Activated B cell treated with CpG ODN at 0.5 μM for 24 hours (primary cell): ENCODE measurements at places on chromosomes 3 and 15.

- DNase-seq, result no peak
Observed at GRCh38 chr15:40618906-40619305, 24.9 kb downstream of the KNL1 start.

DNA sequence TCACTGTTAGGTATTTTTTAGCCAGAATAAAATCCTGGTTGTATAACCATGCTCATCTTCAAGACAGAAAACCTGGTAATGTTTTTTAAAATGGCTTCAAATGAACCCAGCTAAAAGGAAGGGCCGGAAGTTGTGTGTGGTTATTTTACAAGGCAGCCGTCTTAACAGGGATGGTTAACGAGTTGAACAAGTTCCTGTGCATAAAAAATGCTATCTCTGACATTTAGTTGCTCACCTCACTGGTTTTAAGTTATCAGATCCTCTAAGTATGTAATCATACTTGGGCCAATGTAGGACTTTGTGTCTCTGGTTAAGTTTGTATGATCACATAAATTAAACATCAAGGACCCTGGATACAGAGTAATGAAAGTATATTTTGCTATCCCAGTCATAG is 2.1 kb downstream of the ATP11B start:
- no peak for DNase-seq

DNA sequence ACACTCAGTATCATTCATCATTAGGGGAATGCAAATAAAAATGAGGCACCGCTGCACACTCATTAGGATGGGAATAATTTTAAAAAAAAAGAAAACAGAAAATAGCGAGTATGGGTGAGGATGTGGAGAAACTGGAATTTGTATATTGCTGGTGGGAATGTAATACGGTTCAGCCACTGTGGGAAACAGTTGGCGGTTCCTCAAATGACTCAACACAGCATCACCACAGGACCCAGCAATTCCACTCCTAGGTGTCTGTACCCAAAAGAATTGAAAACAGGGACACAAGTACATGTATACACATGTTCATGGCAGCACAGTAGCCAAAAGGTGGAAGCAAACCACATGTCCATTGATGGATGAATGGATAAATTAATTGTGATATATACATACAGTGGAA is 35.2 kb upstream of the RFTN1 start:
- DNase-seq, result no peak

GRCh38 chr3:143139762-143140161 is 20.2 kb downstream of the CHST2 start:
- DNase-seq, result no peak

- DNase-seq, result no peak
Observed at GRCh38 chr15:60513676-60514075, 34.7 kb upstream of the ICE2 start.

- no peak for DNase-seq
Observed at GRCh38 chr3:150783920-150784746, 21.2 kb upstream of the SIAH2 start.

DNA sequence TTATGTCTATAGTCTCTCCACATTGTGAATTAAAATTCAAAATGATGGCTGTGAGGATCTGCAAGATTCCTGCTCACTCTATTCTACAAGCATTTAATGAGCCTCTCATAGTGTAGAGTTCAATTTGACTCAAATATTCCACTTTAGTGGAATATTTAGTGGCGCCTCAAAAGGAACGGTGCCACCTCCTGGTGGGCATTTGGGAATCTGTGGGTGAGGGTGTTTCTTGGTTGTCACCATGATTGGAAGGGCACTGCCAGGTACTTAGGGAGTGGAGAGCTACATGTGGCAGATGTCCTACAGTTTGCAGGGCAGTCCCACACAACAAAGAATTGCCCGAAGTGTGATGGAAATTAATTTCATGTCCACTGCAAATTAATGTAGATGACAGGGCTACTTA is 21.5 kb upstream of the KCNMB3 start:
- no peak for DNase-seq

- DNase-seq, result no peak
Observed at GRCh38 chr3:2897821-2898220, 212.4 kb downstream of the IL5RA start.

DNA sequence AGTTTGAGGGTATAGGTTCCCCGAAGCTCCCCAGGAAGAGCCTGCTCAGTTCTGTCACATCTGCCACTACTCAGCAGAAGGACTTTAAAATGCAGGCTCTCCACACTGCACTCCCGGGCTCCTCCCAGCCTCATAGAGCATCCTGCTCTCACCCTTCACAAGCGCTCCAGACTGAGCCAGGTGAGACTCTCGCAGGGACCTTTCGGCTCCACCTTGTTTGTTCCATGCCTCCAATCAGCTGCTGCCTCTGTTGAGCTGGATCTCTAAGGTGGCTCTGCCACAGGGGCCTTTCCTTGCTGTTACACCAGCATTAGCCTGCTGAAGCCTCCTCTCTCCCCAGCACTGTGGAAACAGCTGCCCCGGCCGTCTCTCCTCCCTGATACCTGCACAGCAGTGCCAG is 56.1 kb downstream of the SLCO3A1 start:
- no peak for DNase-seq

- DNase-seq, result no peak
Observed at GRCh38 chr15:49847423-49848281, 226.8 kb downstream of the DTWD1 start.
